H7 (cell line): ENCODE measurements at places on chromosomes 2 and 18.
A peak's percentile ranks its signal among the peaks of the same experiment; 100 is the strongest.

GRCh38 chr2:11437602-11438001, 28.4 kb downstream of the E2F6 start:
- DNase-seq = no peak

GRCh38 chr18:45856531-45856930, 31.1 kb downstream of the SIGLEC15 start:
- DNase-seq = no peak

DNA sequence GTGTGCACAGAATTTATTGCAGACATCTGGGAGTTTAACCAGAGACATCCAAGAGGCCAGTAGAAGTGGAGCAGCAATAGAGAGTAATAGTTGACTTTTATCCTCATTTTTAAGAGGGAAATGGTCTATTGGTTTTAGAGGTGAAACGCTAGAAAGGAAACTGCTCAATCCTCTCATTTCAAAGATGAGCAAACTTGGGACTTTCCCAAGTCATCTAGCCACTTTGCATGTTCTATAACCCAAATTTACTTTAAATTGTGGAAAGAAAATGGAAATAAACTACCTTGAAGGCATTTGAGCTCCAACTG, 601.7 kb downstream of the ARHGAP15 start:
- no peak for DNase-seq

GRCh38 chr2:17520761-17521160, 2.5 kb upstream of the RAD51AP2 start:
- no peak for DNase-seq

GRCh38 chr2:219531639-219532377, 11.8 kb downstream of the CHPF start:
- DNase-seq = no peak

DNA sequence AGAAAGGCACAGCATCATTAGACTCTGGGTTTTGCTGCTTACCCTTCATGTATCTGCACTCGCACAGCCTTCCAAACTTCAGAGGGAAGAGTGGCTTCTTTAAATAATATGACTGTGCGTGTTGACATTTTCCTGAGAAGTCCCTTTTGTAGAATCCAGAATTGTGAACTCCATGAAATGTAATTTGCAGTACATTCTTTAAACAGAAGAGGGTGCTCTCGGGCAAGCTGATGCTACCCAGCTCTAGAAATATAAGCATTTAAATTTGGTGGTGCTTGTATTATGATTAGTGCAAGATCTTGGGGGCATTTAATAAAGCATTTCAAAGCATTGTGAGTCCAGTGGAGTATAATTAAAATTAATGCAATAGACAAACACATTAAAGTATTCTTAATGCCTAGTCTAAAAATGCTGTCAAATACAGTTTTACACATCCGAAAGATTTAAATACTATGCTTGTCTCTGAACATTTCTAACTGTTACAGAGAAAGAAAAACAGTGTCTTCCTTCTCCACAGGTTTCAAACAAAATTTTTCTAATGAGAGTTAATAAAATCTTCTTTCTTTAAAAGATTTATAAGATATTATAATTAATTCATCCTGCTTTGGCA, 17.3 kb upstream of the GTF2A1L start:
- peak; percentile 22 for DNase-seq

DNA sequence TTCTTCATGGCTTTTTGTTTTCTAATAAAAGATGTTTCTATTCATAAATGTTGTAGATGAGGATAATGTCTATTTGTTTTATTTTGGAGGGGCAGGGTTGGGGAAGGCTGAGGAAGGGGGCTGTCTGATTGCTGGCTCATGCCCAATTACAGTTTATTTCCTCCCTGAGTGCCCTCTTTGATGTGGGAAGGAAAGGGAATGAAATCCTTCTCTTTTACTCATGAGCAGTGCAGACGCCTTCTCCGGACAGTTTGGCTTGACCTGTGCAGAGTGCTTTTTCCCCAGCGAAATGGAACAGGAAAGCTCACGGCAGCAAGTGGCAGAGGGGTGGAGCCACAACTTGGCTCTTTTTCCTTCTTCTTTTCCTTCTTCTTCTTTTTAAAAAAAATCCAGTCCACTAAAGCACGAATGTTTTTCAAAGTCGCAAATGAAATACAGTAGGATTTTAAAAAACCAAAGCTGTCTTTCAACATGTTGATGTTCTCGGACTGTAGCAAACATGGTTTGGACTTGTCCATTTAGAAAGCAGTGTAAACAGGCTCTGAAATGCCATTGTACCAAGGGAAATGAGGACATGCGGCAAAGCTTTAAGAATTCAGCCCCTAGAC, 34.5 kb downstream of the RAB31 start:
- DNase-seq = no peak

DNA sequence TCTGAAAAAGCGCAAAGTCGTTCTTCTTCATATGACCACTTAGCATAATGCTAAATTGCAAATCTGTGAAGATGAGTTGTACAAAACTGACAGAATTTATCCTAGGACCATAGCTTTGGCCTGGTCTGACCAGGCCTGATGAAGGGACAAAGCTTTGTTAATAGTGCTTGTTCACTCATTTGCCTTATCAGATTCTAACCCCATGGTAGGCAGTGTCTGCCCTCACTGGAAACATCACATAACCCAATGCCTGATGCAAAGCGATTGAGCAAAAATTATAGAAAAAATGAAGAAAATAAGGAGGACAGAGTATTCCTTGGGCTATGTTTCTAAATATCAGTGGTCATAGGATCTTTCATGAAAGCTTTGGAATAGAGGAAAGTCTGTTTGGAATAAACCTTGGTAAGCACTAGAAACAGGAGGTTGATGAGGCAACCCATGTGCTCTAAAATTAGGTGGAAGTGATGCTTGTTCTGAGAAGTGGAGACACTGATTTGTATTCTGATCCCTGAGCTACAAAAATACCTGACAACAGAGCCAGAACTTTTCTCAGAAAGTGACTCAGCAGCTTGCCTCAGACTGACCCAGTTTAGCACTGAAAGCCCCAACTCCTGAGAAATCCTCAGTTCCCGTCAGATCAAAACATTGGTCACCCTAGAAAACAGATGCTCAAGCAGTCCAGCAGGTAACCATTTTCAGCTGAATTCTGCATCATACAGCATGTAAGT, 131.4 kb upstream of the MAPRE2 start:
- no peak for DNase-seq

DNA sequence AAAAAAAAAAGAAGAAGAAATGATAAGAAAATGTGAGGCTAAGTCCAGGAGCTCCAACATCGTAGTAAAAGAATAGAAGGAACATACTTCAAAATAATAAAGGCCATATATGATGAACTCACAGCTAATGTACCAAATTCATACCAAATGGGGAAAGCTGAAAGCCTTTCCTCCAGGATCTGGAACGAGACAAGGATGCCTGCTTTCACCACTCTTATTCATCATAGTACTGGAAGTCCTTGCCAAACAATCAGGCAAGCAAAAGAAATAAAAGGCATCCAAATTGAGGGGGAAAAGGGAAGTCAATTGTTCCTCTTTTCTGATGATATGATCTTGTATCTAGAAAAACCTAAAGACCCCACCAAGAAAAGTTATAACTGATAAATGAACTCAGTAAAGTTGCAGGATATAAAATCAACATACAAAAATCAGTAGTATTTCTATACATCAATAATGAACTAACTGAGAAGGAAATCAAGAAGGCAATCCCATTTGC, 170.6 kb downstream of the METTL4 start:
- DNase-seq = no peak

- DNase-seq = no peak
Observed at GRCh38 chr18:58056852-58057251, 12.8 kb downstream of the NEDD4L start.
